Germinal center (tissue), 1 donor: ENCODE measurements at places on chromosomes 1 and 21.

DNA sequence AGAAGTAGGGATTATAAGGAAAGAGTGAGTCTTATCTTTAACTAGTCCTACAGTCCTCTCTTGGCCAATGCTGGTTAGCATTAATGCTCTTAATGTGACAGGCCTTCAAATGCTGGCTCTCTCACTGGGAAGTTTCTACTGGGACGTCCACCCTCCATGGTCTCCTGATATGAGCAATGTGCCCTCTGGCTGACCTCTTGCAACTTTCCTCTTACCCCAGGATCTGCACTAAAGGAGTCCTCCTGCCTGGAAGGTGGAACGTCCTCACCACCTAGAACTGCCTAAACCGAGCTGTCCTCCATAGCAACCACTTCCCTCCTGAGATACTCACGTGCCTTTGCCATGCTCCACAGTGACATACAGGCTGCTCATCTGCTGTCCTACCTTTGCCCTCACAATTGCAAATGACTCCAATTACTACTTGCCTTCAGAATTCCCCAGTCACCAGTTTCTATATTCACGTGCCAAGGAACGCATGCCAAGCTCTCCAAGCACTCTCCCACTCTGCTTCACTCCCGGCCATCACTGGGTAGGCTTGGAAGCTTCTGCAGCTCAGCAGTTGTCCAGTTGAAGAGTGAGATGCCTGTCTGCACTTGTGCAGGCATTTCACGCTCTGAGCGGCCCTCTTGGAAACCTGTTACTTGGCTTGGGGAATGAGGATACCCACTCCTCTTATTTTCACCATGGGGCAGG lies 404.7 kb downstream of the RRAGC start:
- no peak for DNase-seq

DNA sequence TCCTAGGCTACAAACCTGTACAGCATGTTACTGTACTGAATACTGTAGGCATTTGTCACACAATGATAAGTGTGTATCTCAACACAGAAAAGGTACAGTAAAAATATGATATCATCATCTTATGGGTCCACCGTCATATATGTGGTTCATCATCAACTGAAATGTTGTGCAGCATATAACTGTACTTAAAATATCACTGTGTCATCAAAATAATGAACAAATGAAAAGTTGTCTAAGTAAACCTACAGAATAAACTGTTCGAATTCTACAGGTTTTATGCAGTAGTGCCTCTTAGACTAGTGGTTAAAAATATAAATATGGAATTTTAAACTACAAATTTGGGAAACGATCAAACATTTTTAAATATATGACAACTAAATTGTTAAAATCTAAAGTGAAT lies 328.8 kb downstream of the KCTD3 start:
- DNase-seq = no peak

- DNase-seq = no peak
Observed at GRCh38 chr1:229888561-229889001, 178.5 kb upstream of the GALNT2 start.

DNA sequence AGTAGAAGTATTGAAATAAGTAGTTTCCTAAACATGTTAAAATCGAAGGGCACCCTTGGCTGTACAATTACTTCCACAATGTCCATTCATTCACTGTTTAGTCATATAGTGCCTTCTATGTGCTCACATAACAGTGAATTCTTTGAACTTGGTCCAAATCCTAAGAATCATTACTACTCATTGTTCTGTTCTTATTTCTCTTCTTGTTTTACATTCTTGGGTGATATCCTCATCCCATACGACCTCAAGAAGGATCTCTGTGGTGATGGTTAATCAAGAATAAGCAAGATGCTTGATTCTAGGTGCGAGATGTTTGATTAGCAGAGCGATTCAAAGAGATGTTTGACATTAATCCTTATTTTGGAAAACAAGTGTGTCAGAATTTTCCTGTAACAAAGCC lies 667.4 kb upstream of the ZP4 start:
- no peak for DNase-seq

DNA sequence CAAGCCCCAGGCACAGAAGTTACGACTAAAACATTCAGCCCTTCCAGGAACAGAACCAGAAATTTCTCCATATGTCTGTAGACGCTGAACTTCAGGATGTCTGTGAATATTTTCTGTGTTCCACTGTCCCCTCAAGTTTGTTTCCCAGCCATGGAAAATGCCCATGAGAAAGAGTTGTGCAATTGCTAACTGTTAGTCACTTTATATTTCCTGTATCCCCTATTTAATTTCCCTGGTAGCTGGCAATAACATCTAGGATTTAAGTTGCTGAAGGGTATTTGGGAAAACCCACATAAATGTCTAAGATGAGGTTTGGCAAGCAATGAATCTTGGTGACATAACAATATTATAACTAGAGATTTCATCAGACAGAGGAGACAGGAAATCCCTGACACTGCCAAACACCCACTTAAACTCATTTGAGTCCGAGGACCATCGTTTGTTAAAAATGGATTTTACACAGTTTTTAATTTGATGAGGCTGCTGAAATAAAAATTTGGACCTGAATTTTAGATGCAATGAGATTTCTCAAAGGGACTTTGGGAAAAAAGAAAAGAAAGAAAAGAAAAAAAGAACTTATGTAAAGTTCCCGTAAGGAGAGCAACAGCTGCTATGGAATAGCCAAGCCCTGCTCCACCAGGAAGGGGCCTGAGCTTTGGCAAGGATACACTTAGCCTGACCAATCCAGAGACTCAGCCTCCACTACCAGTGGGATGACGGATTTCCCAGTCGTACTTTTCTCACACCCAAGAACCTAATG lies 21.8 kb upstream of the ERRFI1 start:
- DNase-seq = no peak

- DNase-seq = no peak
Observed at GRCh38 chr1:40248412-40248811, 675 bp downstream of the TMCO2 start.

GRCh38 chr1:80915491-80915890 lies 885.2 kb upstream of the ADGRL2 start:
- no peak for DNase-seq

DNA sequence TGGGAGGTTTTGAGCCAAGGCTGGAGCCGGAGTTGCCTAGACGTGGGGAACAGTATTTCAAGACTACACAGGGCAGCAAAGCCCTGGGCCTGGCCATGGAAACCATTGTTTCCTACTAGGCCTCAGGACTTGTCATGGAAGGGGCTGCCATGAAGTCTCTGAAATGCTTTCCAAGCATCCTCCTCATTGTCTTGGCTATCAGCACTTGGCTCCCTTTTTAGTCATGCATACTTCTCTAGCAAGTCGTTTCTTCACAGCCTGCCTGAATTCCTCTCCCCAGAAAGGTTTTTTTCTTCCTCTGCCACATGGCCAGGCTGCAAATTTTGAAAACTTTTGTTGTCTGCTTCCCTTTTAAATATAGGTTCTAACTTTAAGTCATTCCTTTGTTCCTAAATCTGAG lies 406.6 kb upstream of the TMPRSS15 start:
- no peak for DNase-seq
